ENCODE measurements at places on chromosomes 13 and 19.

DNA sequence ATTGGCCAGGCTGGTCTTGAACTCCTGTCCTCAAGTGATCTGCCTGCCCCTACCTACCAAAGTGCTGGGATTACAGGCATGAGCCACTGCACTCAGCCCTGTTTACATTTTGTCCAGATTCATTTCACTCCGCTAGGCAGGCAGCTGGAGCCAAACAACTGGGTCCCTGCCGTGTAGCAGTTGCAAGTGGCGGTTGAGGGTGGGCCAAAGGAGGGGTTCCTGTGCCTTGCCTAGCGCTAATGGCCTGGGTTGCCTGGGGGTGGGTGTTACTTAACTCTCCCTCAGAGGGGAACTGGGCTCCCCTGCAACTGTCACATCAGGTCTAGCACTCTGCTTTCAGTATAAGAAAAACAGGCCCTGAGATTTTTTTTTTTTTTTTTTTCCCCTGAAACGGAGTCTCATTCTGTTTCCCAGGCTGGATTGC, 7.4 kb downstream of the ACP5 start:
- DNase-seq = no peak

- DNase-seq = no peak
These were observed 89.4 kb downstream of the STK24 start for GRCh38 chr13:98487522-98487921.

- DNase-seq = no peak
These were observed 4.7 kb upstream of the FLT1 start for GRCh38 chr13:28499609-28500008.

DNA sequence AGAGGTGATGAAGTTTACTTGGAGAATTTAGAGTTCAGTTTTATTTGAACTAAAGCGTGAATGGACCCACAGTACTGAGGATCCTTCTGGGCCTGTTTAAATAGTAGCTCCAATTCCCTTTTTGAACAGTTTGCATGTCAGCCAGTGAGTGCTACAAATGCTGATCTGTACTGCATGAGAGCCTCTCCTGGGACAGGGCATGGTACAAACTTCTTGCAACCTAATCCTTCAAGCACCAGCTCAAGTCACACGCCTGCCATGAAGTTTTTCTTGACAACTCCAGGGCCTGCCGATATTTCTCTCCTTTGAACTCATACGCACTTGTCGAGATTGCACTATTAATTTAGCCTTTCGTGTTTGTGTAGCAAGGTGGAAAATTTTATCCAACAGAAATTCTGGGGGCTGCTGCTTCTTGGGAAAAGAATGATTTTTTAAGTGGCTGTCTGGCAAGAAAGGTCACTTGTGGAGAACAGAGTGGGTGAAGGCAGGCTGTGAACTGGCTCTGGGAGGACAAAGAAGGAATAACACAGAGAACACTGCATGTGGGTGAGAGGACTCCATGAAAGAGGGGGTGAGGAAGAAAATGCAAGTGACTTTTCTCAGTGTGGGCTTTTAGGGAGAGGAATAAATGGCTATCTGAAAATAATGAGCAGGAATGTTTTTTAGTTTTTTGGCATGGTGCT, 192.5 kb downstream of the NDFIP2 start:
- no peak for DNase-seq

DNA sequence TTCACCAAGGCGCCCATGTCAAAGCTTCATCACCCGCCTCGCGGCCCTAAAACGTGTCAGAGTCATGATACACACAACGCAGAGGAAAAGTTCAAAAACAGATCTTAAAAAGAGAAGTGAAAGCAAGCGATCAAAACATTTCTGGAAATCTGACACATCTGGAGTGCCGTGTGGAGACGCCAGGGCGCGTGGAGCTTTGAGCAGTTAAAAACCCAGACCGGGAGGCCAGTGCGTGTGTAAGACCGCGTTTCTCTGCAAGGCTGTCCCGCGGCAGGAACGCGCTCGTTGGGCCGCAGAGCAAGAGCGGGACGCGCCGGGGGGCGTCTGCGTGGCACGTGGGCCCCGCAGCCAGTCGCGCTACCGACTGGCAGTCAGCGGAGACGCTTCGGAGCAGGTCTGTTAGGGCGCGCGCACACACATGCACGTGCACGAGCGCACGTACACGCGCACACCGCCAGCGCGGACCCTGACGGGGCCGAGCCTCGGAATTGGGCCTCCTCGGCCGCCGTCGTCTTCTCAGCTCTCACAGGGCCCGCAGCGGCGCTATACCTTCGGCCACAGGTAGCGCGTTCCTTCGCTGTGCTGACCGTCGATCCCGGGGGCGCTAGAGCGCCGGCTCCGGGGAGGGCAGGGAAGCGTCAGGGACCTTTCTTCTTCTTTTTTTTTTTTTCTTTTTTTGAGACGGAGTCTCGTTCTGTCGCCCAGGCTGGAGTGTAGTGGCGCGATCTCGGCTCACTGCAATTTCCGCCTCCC, 35.8 kb downstream of the RNF6 start:
- DNase-seq = peak; percentile 88

DNA sequence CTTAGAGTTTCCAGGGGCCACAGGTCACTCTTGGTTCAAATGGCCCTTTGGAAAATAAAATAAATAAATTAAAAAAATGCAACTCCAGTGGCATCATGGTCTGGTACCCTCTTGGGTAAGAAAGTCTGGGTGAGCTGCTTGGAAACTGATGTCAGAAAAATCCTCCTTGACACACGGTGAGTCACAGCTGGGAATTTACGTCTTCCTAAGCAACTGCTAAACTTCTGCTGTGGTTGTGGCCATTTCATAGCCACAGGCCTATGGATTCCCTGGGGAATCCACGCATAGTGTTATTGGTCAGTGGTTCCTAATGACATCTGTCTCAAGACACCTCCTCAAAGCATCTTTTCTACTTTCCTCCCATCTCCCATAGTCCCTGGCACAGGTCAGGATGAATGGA, 220.8 kb downstream of the COG6 start:
- no peak for DNase-seq

DNA sequence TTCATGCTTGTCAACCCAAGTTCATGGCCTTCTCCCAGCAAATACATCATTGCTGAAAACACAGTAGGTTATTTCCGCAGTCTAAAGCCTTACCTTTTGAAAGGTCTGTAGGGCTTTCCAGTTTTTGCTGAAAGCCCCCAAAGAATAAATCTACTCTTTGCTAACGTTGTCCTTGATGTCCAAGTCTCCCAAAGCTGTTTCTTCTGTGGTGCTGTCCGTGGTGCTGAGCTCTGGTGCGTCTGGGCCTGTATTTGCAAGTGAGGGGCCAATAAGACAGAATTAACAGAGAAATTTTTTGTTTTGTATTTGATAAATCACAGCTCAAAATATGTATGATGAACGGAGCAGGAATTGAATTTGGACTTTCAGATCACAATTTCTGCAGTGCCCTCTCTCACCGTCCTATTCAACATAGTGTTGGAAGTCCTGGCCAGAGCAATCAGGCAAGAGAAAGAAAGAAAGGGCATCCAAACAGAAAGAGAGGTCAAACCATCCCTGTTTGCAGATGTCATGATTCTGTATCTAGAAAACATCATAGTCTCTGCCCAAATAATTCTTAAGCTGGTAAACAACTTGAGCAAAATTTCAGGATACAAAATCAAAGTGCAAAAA, 9.8 kb upstream of the LGALS16 start:
- peak; percentile 5 for DNase-seq

GRCh38 chr13:79108914-79109643, 297.0 kb downstream of the RBM26 start:
- no peak for DNase-seq

DNA sequence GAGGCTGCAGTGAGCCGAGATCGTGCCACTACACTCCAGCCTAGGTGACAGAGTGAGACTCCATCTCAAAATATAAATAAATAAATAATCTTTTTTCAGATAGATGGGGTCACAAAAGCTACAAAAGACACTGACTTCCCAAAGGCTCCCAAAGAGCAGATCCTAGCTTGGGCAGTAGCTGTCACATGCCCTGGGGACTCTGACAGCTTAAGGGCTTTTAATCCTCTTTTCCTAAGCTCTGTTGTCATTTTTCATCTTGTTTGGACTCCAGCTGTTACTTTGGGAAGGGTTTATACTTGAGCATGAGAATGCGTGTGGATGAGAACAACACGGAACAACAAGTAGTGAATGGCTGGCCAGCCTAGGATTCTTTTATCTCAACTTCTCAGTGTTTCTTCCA, 231.7 kb downstream of the MZT1 start:
- DNase-seq = no peak

DNA sequence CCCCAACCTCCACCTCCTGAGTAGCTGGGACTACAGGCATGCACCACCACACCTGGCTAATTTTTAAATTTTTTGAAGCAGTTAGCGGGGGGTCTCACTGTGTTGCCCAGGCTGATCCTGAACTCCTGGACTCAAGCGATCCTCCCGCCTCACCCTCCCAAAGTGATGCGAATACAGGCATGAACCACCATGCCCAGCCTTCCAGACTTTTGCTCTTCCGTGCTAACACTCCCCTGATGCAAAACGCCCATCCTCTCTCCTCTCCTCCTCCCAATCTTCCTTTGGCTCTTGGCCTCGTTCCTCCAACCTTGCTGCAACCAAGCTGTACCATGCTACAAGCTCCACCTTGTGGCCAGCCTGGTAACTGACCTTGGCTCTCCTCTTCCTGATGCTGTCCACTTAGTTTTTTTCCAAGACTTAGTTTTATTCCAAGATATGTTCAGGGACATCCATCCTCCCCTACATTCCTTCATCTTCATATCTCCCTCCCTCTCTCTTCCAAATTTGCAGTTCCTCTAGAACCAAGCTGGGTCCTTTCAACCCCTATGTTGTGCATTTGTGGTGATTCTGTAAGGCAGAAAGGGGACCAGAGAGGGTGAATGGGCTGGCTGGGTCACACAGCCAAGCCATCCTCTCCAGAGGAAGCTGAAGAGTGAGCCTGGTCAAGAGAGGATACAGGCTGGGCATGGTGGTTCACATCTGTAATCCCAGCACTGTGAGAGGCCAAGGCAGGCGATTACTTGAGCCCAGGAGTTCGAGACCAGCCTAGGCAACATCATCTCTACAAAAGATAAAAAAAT, 32.8 kb downstream of the TINCR start:
- no peak for DNase-seq

GRCh38 chr13:46031581-46032263, 20.8 kb downstream of the ZC3H13 start:
- DNase-seq = no peak

GRCh38 chr13:41060082-41060723, 1.1 kb upstream of the WBP4 start:
- DNase-seq = peak; percentile 76

GRCh38 chr13:65488606-65489005, 1741.5 kb downstream of the PCDH9 start:
- DNase-seq = no peak

GRCh38 chr19:19260417-19261214, 12.5 kb downstream of the TM6SF2 start:
- DNase-seq = no peak

DNA sequence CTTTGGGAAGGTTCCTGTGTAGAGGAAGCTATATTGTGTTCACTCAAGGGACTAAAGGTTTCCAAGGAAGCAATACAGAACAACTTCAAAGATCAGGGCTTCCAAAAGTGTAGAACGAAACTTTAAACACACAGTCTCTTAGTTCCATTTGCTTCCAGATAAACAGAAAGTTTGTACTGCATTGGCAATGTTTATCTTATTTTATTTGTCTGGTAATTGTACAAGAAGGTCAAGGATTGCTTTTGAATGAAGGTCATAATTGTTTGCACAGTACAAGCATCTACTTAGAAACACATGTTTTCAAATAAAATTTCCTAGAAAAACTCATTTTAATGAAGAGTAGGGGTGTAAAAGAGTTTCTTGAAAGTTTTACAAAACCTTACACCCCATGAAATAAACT, 712.7 kb upstream of the SGCG start:
- no peak for DNase-seq

DNA sequence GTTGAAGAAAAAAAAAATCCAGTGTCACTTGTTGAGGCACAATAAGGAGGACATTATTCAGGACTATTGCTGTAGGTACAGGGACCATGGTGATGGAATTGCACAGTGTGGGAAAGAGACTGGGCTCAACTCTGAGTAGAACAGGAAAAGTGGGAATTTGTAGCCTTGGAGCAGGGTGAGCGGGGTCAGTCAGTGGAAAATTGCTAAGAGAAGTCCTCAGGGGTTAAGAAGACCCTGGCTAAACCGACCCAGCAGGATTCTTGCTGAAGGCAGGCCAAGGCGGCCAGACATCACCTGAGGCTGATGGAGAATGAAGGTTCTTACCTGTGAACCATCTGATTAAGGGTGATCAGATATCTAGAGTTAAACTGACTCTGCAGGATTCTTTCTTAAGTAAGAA, 12.5 kb downstream of the LAIR2 start:
- DNase-seq = no peak

DNA sequence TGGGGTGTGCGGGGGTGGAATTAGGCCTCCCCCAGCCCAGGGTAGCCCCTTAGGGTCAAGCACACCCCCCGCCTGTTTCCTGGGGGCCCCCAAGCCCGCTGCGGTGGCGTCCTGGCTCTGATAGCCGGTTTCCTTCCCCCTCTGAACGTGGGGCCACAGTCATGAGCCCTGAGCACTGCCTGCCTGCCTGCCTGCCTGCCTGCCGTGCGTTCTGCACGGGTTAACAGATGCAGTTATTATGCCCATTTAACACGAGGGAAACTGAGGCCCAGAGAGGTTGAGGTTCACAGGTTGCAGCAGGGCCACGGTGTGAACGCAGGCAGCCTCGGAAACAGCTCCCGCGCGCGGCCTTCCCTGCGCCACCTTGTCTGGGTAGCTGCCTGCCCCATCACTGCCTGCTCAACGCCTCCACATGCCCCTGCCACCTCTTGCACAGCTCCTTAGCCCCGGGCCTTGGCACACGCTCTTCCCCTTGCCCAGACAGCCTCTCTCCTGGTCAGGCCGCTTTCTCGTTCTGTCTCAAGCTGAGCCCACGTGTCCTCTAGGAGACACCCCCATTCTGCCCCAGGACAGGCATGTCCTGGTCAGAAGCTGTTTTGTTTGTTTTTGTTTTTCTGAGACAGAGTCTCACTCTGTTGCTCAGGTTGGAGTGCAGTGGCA, 1.2 kb upstream of the GAMT start:
- DNase-seq = no peak

DNA sequence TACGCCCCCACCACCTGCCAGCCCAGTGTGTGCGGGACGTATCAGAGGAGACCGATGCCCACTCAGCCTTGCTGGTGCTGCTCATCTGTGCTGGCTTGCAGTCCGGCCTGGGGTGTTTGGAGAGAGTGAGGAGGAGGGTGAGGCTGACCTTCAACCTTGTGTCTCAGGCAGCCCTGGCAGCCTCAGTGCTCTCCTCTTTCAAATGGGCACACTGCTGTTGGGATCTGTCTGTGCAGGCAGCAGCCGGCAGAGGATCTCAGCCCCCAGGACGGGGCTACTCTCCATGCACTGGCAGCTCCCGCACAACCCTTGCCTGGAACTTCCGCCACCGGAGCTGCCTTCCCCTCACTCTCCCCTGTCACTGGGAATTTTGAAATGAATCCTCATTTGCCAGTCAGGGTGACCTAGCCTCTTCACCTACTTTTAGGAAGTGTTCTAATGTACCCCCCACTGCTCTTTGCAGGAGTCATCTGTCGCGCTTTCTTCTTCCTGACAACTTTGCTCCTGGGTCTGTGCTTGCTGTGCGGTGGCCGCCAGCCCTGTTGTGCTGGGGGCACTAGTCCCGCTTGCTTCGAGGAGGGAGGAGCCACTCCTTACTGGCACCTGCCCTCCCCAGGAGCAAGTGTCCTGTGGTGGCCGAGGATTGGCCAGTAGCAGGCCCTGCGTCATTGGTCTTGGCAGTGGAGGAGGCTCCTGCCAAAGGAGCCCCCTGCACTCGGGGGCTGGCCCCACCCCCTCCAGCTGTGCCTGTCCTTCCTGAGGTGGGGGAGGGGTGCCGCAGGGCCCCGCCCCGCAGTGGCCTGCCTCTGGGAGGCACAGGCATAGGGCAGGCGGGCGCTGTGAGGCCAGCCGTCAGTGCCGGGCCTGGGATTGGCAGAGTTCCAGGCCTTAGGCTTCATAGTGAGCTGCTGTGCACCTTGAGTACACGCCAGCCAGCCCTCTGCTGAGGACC, 53.4 kb downstream of the TSSK6 start:
- DNase-seq = no peak
